ENCODE measurements at places on chromosomes 11 and 22.

DNA sequence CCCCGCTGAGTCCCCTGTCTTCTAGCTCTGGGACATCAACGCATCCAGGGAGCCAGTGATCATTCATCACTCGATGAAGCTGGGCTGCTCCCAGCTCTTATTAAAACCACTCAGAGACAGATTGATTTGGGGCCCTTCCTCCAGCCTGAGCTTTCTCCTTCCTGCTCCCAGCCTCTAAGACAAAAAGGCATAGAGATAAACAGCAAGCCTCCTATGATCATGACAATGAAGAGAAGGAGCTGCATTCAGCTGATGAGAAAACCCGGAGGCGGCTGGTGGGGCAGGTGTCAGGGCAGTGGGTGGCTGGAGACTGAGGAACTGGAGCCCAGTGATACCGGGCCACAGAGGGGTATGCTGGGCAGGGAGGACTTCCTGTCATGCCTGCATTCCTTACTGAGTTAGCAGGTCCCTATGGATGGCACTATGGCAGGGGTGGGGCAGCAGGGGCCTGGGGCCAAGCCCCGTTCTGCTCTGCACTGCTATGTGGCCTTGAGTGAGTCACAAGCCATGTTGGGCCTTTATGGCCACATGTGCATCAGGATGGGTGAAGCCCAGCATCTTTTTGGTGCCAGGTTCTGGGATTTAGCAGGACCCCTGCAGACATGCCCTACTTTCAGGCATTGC lies 20.2 kb downstream of the PVALB start:
- DNase-seq: no peak

DNA sequence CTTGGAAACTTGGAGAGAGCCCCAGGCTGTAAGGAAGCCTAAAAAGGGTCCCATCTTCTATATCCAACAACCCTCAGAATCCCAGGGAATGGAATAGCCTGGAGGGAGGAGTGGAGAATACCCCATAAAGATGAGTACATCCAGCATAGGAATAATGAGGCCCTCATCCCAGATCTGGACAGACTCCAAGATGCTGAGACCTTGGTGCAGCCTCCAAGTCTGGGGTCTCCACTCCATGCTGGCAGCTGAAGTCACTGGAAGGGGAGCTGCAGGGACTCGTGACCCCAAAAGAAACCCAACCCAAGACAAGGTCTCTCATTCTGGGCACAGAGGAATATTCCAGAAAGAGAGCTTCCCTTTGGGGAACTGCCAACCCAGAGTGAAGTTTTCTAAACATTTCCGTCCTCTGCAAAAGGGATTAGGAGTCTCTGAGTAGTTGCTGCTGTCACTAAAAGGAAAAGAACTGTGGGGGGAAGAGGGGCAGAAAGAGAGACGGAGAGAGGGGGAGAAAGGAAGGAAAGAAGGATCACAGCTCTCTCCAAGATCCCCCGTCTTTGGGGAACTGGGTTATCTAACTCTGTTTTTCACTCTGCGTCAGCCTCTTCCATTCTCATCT lies 589 bp downstream of the SCGB1A1 start:
- DNase-seq: no peak

- no peak for DNase-seq
These were observed 7.3 kb downstream of the HEPHL1 start for GRCh38 chr11:94028436-94028835.

GRCh38 chr11:80061056-80061455 lies 620.2 kb upstream of the TENM4 start:
- DNase-seq: no peak

- DNase-seq: no peak
These were observed 11.5 kb downstream of the CTNND1 start for GRCh38 chr11:57773026-57773598.

DNA sequence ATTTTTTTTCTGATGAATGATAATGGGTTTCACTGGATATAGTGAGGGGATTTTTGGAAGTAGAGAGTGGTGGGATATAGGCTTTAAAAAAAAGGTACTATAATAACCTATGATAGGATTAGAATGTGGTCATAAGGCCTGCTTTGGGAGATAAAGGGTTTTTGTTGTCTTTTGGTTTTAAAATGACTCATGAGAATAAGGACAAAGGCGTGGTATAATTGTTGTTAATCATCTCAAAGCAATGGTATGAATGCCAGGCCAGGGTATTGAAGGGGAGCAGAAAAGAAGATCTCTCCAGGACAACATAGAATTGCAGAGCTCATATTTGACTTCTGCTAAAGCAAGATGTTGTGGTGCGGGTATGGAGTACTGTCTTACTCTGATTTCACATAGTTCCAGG lies 579.4 kb downstream of the JRKL start:
- peak; percentile 39 for DNase-seq

GRCh38 chr11:99952816-99953215 lies 734.3 kb upstream of the ARHGAP42 start:
- no peak for DNase-seq

DNA sequence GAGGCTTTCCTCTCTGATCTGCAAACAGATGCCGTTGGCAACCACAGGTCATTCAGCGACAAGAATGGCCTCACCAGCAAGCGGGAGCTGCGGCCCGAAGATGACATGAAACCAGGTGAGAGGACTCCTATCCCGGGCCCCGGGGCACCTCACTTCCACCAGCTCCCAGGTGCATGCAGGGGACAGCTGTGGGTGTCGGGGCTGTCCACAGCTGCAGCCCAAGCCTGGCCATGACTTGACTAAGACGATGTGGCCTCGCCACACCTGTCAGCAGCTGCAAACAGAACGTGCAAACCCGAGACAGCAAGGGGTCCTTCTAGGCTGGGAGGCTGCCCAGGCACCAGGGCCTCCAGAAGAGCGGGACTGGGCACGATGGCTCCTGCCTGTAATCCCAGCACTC lies 3.6 kb downstream of the GAL start:
- no peak for DNase-seq

DNA sequence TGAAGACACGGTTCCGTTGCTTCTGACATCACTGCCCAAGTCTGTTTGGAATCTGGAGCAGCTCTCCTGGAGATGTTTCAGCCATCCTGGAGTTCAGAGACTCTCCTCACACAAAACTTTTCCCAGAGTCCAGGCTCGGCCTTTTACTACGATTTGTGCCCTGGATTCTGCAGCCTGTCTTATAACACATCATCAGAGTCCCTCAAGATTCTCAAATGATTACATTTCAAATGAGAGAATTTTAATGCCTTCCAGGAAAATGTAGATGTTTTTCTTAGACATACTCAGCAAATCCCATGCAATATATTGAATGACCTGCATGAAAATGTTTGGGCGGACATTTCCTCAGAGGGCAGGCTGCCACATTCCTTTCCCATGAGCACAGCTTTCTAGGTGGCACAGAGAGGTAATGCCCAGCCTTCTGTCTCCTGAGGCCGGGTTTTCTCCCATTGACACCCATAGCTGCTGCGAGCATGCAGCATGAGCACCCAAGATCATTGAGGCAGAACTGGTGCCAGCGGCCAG lies 129.1 kb downstream of the SNX19 start:
- no peak for DNase-seq

GRCh38 chr11:77039491-77040400 lies 5.5 kb downstream of the B3GNT6 start:
- DNase-seq: peak; percentile 62

DNA sequence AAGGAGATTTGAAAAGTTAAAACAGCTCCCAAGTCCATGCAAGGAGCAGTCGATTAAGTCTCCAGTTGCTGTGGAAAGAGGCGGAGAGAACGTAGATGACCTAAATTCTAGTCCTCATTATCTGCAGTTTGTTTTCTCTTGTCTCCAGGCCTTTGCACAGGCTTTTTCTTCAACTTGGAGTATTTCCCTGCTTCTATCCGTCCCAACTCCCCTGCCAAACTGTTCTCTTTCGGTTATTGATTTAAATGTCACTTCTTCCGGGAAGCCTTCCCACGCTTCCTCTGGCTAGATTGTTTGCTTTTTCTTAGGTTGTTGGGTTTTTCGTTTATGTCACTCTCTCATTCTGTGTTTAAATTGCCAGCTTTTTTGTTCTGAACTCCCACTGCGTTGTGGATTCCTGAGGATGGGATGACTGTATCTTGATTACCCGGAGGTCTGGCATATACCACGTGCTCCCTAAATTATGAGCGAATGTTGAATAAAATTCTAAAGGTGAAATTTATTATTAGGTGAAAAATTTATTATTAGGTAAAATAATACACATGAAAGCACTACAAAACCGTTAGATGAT lies 463 bp downstream of the TMEM126B start:
- DNase-seq: no peak

GRCh38 chr11:69360606-69361005 lies 66.7 kb downstream of the MYEOV start:
- no peak for DNase-seq

DNA sequence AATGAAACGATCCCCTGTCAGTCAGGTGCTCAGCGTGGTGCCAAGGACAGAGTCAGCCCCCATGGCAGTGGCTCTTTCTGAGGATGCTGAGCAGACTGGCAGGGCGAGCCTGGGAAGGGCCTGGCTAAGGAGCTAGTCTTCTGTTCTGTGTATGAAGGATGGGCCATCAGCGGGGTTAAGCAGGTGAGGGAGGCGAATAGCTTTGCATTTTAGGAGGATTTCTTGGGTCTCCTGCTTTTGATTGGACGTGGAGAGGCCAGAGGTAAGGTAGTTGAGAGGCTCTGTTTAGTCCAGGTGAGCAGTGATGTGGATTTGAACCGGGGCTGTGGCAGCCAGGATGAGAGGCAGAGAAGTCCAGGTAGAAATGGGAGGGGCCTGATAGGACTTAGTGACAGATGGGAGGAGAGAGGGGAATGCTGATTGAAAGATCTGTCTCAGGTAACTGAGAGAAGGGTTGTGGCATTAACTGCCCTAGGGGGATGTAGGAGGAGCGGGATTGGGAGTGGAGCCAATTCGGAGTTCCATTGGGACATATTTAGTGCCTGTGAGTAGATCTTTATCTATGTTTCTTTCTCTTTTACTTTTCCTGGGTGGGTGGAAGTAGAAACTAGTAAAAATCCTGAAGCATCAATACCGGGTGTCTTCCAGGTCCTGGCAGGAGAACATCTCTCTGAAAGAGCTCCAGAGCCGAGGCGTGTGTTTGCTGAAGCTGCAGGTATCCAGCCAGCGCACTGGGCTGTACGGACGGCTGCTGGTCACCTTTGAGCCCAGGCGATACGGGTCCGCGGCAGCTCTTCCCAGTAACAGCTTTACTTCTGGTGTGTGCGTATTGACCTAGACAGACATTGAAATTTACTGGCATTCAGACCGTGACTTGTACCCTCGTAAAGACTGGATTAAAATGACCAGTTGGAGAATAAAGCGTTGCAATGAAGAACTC lies 2.0 kb downstream of the IGHMBP2 start:
- no peak for DNase-seq

DNA sequence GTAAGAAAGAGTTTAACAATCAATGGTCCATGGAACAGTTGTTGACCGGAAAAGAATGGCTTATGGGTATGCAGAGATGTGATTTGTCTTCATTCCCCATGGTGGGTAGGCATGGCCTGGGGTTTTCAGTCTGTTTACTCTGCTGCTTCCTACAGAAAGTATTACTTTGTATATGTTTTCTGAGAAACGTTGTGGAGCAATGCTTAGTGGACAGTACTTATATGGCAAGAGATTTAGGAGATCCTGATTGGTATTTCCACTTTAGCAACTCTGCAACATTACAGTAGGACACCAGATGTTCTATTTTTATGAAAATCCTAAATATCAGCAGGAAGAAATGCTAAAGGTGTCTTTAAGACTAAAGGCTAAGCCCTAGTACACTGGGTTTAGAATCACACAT lies 309.1 kb downstream of the AASDHPPT start:
- no peak for DNase-seq

- peak; percentile 25 for DNase-seq
These were observed 30.3 kb downstream of the NF2 start for GRCh38 chr22:29633514-29634312.

GRCh38 chr22:18147791-18148190 lies 2.2 kb upstream of the USP18 start:
- no peak for DNase-seq

DNA sequence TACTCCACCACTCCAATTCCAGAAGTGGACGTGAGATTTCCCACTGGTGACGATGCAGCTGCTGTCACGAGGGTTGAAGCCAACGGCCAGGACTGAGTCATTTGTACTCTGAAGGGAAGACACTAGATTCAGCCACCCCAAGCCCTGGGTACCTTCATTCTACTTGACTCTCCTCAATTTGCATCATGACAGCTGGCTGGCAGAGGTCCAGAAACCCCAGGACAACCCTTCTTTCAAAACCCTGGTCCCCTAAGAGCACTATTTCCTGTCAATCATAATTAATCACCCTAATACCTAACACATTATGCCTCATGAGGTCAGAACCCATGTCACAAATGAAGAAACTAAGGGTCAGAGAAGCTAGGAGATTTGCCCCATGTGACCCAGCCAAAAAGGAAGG lies 4.9 kb downstream of the EML3 start:
- DNase-seq: peak; percentile 33

DNA sequence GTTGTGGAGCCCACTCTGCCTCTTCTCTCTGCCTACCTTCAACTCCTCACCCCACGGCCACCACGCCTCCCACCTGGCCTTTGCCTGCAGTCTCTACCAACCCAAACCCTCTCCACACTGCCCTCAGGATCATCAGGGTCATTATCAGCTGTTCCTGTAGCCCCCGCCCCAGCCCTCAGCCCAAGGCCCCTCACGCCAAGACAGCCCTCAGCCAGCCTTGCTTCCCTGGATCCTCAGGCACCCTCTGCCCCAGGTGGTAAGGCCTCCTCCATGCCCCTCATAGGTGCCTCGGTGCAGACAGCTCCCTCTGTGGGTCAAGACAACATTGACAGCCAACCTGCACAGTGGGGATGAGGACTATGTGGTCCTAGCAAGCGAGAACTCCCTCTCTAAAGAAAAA lies 1.7 kb downstream of the SBF1 start:
- peak; percentile 66 for DNase-seq

DNA sequence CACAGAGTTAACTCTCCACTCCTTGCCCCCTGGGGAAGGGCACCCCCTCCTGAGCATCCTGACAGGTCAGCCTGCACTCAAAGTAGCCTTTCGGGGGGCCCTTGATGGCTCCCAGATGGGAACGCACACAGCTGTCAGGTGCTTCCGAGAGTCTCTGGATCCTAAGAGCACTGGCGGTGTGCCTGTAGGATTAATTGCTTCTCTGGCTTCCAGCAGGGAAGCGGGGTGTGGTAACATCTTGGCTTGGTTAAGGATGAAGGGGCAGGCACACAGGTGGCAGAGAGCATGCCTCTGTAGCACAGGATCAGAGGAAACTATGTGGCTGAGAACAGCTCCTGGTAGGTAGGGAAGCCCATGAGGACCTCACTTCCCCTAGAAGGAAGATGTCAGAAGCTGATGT lies 199.8 kb downstream of the MIAT start:
- no peak for DNase-seq
